ENCODE measurements at places on chromosomes 6 and 20.

DNA sequence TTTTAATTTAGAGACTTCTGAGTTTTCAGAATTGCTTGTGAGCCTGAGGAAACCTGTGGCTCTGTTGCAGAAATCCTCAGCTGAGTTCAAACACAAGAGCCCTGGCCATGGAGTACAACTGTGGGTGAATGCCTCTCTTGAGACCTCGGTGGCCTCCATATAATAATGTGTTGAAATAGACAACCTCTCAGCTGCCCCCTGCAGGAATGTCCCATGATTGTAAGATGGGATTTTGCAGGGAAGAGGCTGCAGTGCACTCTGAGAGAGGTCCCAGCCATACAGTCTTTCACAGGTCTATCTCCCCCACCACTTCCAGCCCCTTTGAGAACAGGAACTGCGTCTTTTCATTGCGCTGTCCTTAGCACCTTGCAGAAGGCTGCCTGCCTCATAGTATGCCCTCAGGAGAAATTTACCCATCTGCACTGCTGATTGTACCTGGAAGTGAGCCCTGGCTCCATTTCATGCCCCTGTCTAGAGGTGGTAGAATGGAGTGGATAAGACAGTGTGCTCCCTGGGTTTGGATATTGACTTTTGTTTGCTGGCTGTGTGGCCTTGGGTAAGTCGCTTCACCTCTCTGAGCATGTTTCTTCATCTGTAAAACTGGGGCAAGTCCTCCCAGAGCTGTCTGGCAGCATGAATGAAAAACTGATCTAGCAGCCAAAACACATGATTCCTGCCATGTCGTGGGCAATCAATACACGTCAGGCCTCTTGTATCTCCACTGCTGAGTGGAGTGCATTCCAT, 16.8 kb upstream of the CDH22 start:
- no peak for DNase-seq

GRCh38 chr6:123044341-123044860, 48.4 kb downstream of the CLVS2 start:
- DNase-seq: no peak

GRCh38 chr20:60137657-60138245, 179.5 kb downstream of the CDH26 start:
- DNase-seq: peak; percentile 30

GRCh38 chr6:74534465-74535211, 671.2 kb downstream of the COL12A1 start:
- no peak for DNase-seq

GRCh38 chr20:56385130-56385529, 6.9 kb downstream of the AURKA start:
- DNase-seq: no peak
